ENCODE measurements at places on chromosomes 4 and X.
A peak's percentile ranks its signal among the peaks of the same experiment; 100 is the strongest.

- no peak for DNase-seq
Observed at GRCh38 chrX:119736206-119736764, 22.1 kb upstream of the SOWAHD start.

GRCh38 chrX:50202539-50202938 lies 1.7 kb upstream of the AKAP4 start:
- DNase-seq, result no peak

DNA sequence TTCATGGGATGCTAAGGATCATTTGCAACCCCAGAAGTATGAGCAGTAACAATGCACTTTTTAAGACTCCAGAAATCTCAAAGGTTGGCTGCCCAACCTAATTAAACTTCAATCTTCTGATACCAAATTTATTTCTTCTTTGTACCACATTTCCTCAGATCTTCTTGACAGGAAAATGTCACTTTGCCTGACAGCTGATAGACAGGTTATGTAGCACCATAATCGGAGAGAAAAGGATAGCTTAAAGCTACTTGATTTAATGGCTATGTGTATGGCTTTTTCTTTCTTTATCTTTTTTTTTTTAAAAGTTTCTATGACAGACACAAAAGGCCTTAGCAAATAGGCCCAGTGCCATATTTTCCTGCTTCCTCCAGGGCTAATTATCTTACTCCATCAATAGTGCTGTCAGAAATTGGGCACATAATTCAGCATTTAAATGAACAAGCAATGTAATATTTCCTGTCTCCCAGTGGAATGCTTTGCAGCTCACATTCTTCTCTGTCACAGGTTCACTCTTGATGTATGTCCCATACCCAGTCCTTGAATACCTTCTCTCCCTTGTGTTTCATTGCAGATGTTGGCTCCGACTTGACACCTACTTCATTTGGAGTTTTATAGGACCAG lies 795.7 kb downstream of the ADGRL3 start:
- DNase-seq, result no peak

- DNase-seq, result no peak
Observed at GRCh38 chr4:7189475-7190277, 2.7 kb upstream of the SORCS2 start.

- DNase-seq, result no peak
Observed at GRCh38 chrX:41779941-41780340, 56.0 kb downstream of the GPR82 start.

- DNase-seq, result no peak
Observed at GRCh38 chr4:83012200-83012686, 1.6 kb upstream of the LIN54 start.

GRCh38 chrX:11273544-11273943 lies 19.7 kb upstream of the AMELX start:
- DNase-seq, result no peak

DNA sequence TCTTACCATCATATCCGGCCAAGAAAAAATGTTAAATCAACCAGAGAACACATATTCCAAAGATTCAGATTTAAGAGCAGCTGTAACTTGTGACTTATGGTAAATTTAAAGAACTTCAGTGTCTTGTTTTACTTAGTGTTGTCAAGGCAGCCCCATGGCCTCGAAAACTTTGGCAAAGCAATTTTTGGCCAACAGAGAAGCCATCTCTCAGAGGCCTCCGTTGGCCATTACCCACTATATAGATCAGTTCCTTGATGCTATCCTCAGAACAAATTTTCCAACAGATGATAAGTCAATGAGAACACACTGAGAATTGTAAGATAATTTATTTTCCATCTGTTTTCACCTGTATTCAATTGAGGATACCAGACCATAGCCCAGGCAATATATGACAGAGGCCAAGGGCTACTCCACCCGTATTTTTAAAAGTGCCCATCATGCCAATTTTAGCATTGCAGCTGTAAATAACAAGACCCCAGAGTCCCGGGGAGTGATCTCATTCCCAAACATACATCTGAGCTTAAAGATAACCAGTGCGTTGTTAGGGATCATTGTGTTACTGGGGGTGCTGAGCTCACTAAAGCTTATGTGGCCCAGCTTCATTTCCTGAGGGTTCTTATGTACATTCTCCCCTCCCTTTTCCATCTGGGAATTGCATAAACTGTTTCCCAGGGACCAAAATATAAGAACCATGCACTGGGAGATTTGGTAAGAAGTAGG lies 50.0 kb upstream of the PDHA1 start:
- DNase-seq, result no peak

DNA sequence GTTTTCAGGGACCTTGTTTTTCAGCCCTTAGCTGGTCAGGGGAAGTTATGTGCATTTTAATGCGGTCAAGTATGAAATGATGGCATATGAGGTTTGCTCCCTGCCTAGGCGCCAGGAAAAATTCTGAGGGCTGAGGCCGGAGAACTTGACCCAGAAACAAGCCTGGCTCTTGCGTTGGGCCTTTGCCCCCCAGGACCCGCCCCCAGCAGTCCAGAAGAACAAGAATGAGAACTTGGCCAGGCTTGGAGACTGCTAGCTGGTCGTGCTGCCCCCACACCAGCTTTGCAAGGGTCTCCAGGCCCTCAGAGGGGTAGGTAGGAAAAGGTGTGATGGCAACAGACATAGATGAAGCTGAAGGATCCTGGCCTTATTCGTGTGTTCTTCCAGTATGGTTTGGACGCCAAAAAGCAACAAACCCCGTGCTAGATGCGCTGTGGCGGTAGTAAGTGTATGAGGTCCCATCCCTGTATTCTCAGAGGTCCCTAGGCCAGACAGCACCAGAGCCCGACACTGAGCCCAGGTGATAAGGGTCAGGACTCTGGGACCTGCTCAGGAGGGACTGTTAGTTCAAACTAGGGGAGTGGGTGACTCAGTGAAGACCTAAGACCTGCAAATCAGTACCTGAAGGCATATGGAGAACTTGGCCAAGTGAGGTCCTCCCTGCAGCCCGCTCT lies 10.5 kb downstream of the NKX3-2 start:
- no peak for DNase-seq

DNA sequence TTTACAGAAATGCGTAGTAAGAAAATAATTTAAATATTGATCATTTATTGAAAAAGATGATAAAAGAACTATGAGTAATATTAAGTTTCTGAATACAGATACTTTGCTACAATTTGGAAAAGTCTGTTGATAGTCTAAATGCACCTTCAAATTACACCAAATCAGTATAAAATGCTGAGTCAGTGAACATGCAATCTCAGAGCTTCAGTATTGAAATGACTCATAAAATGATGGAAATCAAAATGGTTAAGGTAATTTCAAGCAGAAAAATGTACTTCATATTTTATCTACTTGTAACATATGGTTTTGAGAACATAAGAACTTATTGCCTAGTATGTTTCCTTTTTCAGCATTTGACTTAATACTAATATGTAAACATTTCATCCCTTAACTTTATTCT lies 448.2 kb downstream of the PCDH10 start:
- DNase-seq, result no peak

DNA sequence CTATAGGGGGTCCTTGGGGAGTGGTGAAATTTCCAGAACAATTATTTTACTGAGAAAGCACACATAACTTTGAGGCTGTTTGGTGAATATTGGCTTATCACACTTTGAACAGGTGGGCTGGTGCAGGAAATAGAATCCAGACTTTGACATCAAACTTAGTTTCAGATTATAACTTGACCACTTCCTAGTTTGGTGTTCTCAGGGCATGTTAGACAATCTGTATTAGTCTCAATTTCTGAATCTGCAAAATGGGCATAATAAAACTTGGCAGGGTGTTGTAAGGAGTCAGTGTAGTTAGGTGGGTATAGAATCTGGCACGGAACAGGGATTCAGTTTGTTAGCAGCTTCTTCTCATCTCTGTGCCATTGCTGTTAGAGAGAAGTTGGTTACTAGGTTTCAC lies 43.3 kb upstream of the MBNL3 start:
- DNase-seq, result no peak

DNA sequence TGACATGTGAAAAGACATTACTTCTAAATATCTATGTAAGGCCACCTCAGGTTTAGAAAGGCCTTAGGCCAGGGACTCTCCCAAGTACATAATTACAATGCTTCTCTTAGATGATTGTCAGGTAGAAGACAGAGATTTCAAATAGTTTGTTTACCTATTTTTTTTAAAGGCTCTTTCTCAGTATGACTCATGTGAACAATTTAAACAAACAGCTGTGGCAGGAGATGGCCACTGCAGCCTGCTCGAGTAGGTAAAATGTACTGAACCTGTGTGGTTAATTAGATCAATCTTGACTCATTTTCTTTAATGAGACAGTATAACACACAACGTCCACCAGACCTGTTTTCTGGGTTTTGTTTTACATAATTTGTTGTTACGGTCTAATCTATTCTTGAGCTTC lies 50.2 kb downstream of the LEF1 start:
- DNase-seq, result no peak

DNA sequence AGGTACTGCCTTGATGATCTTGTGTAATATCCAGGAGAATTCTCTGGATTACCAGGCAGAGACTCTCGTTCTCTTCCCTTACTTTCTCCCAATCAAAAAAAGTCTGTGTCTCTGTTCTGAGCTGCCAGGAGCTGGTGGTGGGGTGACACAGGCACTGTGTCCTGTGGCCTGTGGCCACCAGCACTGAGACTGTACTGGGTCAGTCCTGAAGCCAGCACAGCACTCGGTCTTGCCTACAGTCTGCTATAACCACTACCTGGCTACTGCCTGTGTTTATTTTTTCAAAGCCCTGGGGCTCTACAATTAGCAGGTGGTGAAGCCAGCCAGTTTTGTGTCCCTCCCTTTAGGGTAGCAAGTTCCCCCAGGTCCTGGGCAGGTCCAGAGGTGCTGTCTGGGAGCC lies 331.1 kb upstream of the MAGEB18 start:
- no peak for DNase-seq

DNA sequence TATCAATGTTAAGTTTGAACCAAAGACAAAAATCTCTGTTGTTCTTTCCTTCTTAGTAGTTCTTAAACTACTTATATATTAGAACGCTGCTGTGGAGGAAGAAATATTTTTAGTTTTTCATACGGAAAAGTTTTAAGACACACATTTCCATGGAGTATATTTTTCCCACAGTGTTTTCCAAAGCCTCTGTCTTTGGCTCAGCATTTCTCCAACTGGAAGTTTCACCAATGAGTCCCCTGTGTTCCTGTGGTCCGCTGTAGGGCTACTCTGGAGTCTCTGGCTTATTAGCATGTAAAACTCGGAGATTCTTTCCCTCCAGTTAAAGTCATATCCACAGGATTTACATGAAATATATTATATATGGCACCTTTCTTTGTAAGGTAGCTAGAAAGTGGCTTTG lies 249.0 kb downstream of the CBR4 start:
- DNase-seq, result no peak

DNA sequence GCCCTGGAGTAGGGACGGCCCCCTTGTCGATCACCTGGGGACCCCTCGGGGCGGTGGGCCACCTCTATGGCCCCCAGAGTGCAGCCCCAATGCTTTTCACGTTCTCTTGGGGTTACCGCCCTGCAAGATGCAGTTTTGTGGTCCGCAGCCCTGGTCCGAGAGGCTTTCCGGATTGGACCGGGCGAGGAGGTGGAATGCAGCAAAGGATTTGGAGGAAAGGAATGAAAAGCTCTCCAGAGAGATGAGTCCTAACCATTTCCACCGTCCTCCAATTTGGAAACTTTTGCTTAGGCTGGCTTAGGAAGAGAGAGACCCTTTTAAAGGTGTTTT lies 601 bp downstream of the SLC25A43 start:
- DNase-seq, result no peak

GRCh38 chr4:13056630-13057189 lies 427.4 kb downstream of the RAB28 start:
- no peak for DNase-seq

GRCh38 chr4:139300431-139301112 lies 733 bp upstream of the NAA15 start:
- DNase-seq, result no peak

- no peak for DNase-seq
Observed at GRCh38 chr4:8911316-8912088, 39.9 kb upstream of the HMX1 start.

DNA sequence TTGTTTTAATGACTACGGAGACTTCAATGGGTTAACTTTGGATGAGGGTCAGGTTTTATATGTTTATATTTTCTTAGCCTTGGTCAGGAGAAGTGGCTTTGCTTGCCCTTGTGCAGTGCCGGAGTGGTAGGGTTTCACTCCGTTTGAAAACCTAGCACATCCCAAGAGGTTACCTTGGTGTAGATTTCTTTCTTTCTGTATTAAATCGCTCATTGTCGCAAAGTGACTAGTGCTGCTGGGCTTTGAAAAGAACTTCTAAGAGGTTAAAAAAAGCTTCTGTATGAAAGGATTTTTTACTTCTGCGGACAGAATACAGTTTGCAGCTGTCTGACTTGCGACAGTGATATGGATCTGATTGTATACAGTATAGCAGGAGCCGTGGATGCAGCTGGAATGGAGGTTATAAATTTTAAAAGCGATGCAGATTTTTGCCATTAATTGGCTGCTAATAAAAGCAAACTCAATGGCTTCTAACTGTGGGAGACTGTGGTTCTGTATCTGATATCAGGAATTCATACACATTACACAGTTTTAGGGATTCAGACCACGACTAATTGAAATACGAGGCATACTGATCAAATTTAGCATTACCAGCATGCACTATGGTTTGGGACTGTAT lies 340.9 kb upstream of the PITX2 start:
- DNase-seq, result no peak

DNA sequence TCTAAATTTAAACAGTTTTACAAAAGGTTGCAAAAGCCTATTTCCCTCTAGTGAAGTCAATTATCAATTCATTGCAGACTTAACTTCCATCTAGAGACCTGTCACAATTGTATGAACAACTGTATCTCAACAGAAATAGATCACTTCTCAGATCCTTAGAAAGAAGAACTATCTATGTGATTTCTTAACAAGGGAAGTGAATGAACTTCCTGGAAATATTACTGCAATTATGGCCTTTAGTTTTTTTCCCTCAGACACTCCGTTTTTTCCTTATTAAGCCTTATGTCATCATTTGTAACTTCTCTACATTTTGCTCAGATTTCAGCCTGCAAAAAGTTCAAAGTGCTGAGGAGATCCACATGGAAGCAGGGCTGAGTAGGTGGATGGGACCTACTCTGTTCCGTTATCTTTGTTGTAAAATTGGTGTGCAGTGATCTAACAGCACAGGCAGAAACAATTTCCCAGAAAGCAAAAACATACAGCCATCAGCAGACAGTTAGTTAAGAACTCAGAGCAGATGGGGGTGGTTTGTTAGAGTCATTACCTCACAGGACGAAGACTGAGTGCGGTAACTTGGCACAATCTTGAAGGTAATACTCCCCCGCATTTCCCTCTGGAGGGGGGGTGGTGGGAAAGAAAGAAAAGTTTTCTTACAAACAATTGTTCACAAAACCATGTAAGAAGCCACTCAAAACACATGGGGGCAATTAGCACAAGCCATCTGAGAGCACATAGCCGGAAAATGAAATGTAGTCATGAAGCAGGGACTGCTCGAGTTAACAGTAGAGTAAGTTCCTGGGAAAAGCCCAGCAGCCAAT lies 112.3 kb downstream of the NYX start:
- peak; percentile 1 for DNase-seq

GRCh38 chr4:8407756-8408155 lies 32.8 kb downstream of the ACOX3 start:
- DNase-seq, result no peak

GRCh38 chr4:19455196-19455595 lies 796.5 kb upstream of the SLIT2 start:
- DNase-seq, result no peak

GRCh38 chr4:173518425-173519102 lies 11.5 kb downstream of the HAND2 start:
- DNase-seq, result no peak

Measured in stimulated activated CD8-positive, alpha-beta memory T cell treated with anti-CD3 and anti-CD28 coated beads, Interleukin-4, amount 100 ng/mL, for 4 hours (primary cell).